ENCODE measurements at places on chromosomes 6 and 20.

- H3K27ac ChIP-seq, result no peak overlapping the region
- no peaks in the 10 kb centered on the region for H3K36me3 ChIP-seq
- H3K4me3 ChIP-seq, result no peak overlapping the region
- H3K27me3 ChIP-seq, result no peaks in the 10 kb centered on the region
- no peaks in the 10 kb centered on the region for H3K4me1 ChIP-seq
- no peak for DNase-seq
Measured at GRCh38 chr20:60101891-60102281, 143.7 kb downstream of the CDH26 start.

DNA sequence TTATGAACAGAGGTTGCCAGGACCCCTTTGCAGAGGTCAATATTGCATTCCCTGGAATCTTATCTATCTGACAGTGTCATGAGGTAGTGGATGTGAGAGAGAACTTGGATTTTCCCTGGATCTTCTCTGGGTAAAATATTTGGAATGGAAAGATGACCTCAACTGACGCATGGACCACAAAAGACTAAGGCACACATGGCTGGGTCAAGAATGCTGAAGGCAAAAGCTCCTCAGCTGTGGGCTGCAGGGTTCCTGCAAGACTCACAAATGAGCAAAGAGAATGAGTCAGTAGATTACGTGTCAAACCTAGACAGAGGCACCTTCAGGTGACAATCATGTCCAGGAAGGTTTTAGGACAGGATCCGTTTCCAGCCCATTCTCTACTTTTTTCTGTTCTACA is 484.0 kb downstream of the C6orf118 start:
- H3K27ac ChIP-seq, result no peak overlapping the region
- no peaks in the 10 kb centered on the region for H3K27me3 ChIP-seq
- no peaks in the 10 kb centered on the region for H3K36me3 ChIP-seq
- no peak overlapping the region for H3K4me3 ChIP-seq

GRCh38 chr6:2558861-2559801 is 191.6 kb downstream of the MYLK4 start:
- peak; percentile 18 for DNase-seq
- no peaks in the 10 kb centered on the region for H3K36me3 ChIP-seq
- no peak overlapping the region for H3K4me3 ChIP-seq
- no peak overlapping the region for H3K27ac ChIP-seq
- H3K4me1 ChIP-seq, result no peaks in the 10 kb centered on the region
- H3K27me3 ChIP-seq, result no peaks in the 10 kb centered on the region

DNA sequence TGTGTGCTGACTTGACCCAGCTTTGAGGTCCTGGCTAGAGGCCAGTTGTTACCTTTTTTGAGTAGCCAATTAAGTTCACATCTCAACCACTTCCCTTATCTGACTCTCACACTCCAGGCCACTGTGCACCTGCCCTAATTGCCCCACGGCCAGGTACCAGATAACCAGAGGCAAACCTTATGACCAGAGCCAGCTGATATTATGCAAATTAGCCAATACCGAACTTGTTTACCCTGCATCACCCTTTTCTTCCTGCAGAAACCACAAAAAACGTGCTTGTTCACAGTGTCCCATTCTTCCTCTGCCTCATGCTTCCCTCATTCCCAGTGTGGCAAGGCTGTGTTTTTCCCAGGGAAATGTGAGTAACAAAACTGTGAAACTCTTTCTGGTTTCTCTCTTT is 89.3 kb downstream of the HTR1B start:
- no peak for DNase-seq
- H3K27me3 ChIP-seq, result no peaks in the 10 kb centered on the region
- H3K4me3 ChIP-seq, result no peak overlapping the region
- no peaks in the 10 kb centered on the region for H3K4me1 ChIP-seq
- H3K36me3 ChIP-seq, result no peaks in the 10 kb centered on the region
- H3K27ac ChIP-seq, result no peak overlapping the region

GRCh38 chr6:22412994-22413393 is 116.2 kb upstream of the PRL start:
- H3K27ac ChIP-seq, result no peak overlapping the region
- no peaks in the 10 kb centered on the region for H3K36me3 ChIP-seq
- DNase-seq, result no peak
- no peaks in the 10 kb centered on the region for H3K4me1 ChIP-seq

DNA sequence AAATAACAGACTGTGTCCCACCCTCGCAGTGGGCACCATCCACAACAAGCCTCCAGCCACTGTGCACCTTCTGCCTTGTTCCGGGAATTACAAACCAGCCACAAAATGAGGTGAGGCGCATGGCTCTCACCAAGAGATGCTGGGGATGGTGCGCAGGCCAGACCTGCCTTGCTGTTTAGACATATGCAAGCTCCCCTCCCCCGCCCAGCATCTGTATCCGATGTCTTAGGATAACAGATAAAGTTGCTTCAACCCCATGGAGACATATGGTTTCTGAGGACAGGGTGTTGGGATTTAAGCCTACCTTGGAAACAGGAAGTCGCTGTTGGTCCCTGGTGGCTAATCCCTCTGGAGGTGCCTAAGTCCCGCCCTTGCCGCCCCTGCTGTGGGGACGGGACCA is 50.4 kb upstream of the MPC1 start:
- DNase-seq, result no peak
- H3K27me3 ChIP-seq, result no peaks in the 10 kb centered on the region
- no peak overlapping the region for H3K4me3 ChIP-seq
- H3K4me1 ChIP-seq, result no peaks in the 10 kb centered on the region

All from right atrium auricular region (tissue), 2 donors.